ENCODE measurements at places on chromosomes 2 and 18.

GRCh38 chr2:64675860-64676259, 22.1 kb upstream of the SERTAD2 start:
- no peak for DNase-seq

DNA sequence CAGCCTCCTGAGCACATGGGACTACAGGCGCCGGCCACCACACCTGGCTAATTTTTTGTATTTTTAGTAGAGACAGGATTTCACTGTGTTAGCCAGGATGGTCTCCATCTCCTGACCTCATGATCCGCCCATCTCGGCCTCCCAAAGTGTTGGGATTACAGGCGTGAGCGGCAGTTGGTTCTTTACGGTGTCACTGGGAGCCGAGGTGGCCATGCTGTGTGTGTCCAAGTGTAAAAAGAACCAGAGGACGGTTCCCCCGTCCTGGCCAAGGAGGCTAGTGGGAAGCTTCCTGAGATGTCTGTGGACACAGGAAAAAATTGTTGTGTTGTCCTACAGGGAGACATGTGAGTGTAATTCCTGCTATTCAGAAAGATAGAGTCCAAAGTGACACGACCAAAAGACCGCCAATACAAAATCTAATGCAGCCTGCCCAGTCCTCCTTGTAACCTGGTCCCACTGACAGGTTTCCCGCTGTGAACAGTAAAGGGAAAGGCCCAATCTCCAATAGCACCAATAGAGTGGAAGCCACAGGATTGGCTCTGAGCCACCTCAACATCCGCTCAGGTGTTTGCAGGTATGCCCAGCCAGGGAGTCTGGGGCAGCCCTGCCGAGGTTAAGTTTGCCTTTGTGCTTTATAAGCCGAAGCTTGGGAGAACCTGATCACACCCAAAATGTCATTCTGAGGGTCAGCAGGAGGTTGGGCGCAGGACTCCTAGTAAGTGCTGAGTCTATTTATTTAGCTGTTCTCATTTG, 40.6 kb downstream of the NCK2 start:
- no peak for DNase-seq

DNA sequence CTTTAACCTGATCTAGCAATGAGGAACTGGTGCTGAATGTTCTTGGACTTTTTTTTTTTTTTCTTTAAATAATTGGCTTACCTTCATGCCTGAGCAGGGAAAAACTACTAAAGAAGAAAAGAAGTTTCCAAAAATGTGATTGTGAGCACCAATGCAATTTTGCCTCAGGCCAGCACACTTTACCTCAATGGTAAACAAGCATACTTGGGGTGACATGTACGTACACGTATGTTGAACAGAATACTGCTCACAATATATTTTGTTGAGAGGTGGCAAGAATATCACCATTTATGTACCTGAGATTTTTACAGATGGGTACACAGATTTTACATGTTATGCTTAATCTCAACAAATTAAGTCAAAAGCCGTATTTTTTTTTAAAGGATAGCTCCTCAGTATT, 144.3 kb downstream of the FIGN start:
- no peak for DNase-seq

GRCh38 chr2:70367722-70368323, 66.0 kb upstream of the FAM136A start:
- no peak for DNase-seq

DNA sequence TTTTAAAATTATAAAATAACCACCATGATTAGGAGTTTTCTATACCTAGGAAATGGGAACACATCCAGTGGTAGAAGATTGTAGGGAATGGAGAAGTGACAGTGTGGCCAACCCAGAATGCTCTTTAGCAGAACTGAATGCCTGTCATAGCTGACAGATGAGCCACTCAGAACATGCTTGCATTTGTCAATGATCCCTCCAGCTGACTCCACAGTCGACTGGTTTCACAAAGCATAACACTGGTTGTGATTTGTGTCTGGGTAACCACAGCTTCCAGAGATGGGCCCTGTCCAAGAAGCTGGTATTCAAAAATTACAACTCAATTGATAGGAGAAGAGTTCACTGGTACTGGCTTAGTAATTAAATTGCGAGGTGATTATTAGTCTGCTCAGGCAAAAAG, 9.0 kb upstream of the CTIF start:
- DNase-seq: peak; percentile 70

- no peak for DNase-seq
Measured at GRCh38 chr2:229825476-229825875, 96.3 kb downstream of the TRIP12 start.

DNA sequence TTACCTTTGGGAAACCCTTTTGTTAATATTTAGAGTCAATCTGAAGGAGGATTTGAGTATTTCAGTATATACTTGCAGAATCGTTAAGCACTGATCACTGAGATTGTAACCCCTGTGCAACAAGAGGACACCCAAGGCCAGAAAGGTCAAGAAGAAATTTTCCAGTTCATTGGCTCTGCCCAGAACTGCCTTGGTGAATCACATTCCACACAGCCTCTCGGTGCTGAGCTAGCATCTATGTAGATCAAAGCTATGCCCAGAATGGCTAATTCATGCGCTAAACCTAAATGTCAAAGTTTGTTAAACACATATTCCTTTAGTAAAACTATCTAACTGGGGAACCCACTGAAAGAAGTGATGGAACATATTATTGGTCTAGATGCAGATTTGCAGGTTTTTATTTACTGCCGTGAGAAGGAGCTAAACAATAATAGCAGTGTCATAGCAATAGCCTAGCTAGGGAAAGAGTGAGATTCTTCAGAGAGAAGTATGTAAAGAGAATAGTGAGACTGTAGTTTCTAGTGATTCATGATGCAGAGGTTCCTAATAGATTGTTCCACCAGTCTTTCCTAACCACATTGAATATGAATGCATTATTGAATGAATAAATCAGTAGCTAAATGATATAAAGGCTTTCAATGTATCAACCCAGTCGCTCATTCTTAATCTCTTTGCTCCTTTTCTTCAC, 423.2 kb upstream of the CRIM1 start:
- no peak for DNase-seq

- DNase-seq: no peak
Measured at GRCh38 chr2:207530160-207531031, 634 bp downstream of the CREB1 start.

- no peak for DNase-seq
Measured at GRCh38 chr2:112239862-112240261, 15.0 kb downstream of the ZC3H8 start.

- no peak for DNase-seq
Measured at GRCh38 chr2:16817305-16818202, 151.9 kb upstream of the CYRIA start.

- DNase-seq: peak; percentile 40
Measured at GRCh38 chr2:40034198-40034597, 255.1 kb upstream of the THUMPD2 start.

DNA sequence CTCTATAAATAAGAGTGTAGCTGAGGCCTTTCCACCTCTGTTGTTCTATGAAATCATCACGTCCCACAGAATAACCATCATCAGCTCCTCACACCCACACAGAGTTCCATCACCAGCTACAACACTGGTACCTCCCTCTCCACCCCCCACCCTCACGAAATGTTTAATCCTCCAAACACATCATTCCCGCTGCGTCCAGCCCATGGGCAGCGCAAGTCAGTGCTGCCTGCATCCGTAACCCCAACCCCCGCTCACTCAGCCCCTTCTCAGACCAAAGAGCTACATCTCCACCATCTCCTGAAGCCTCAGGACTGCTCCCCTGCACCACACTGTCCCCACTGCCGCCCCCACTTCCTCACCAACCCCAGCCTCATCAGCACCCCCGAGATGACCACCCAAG, 19.4 kb downstream of the DNMT3A start:
- no peak for DNase-seq

DNA sequence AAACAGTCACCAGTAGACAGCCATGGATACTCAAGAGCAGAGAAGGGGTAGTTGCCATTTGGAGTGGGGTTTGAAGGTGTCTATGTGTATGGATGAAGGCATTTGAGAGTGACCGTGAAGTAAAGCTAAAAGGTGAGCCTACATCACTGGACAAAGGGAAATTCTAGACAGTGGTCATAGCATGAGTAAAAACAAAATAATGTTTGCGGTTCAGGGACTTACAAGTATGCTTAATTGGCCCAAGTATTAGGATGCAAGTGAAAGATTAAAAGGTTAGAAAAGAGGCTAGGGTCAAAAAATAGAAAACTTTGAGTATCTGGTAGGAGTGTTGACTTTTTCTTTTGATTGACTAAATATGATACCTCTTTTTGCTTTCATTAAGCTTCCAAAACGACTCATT, 238.1 kb upstream of the SLC8A1 start:
- DNase-seq: no peak

GRCh38 chr2:181998041-181998835, 12.6 kb downstream of the PPP1R1C start:
- DNase-seq: no peak

GRCh38 chr2:203722411-203722810, 16.0 kb downstream of the CD28 start:
- DNase-seq: no peak

GRCh38 chr2:132373391-132374135, 43.0 kb upstream of the GPR39 start:
- no peak for DNase-seq

- DNase-seq: no peak
Measured at GRCh38 chr2:240435948-240436682, 652 bp downstream of the GPC1 start.
